ENCODE measurements at places on chromosomes 2 and 18.

- no peak for DNase-seq
Observed at GRCh38 chr18:34345738-34346137, 121.0 kb upstream of the NOL4 start.

GRCh38 chr2:31066551-31066950, 71.7 kb downstream of the GALNT14 start:
- no peak for DNase-seq

- no peak for DNase-seq
Observed at GRCh38 chr18:11425211-11425610, 184.2 kb upstream of the SLC35G4 start.

DNA sequence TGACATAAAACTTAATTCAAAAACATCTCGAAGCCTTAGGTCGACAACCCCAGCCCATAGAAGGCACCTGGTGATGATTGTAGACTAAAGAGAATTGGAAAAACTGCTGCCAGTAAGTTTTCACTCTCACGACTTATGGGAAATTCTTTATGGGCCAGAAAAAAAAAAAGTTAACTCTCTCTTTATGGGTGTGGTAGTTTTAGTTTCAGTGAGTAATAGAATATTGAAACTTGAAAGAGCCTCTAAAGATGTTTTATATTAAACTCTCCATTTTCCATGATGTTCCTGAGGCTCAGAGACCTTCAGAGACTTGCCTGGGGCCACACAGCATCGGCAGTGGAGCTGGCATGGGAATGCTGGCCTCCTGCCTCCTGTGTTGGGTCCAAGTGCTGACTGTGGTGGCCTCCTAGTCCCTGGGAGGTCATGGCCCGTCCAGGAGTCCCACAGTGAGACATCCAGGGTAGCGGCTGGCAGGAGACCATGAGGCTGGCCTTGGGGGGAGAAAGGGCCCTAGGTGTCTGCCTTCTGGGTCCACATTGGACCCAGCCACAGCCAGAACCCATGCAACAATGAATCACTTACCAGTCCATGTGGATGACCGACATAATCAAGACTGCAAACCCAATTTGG, 158.9 kb downstream of the SEPTIN10 start:
- no peak for DNase-seq

- no peak for DNase-seq
Observed at GRCh38 chr2:9141091-9141667, 65.4 kb upstream of the ASAP2 start.

- DNase-seq: peak; percentile 35
Observed at GRCh38 chr2:207143215-207144172, 22.3 kb downstream of the KLF7 start.

DNA sequence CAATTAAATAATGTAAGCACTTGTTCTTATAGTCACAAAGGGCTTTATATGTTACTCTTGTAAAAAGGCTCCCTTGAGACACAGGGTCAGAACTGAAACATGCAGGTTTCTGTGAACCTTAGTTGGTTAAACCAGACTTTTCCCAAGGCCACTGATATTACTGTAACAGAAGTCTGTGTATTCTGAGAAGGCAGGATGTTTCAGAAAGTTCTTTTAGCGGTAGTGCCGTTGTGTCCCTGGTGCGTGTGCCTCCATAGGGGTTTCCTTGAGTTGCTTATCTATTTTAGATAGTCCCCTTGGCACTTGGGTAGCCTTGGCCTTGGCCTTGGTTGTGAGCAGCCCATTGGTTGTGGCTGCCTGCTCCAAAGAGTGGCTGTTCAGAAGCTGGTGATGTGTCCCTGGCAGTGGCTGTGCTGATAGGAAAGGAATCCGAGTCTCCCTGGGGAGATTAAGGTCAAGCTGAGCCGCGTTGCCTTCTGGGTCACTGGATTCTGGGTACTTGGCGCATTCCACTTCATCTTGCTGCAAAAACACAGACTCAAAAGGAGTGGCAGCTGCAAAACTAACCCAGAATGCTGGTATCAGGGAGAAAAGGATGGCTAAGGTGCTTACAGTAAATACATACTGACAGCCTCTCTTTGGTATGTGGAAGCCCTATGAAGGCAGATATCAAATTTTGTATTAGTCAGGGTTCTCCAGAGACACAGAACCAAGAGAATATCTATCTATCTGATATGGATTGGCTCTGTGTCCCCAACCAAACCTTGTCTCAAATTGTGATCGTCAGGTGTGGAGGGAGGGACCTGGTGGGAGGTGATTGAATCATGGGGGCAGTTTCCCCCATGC, 69.7 kb downstream of the FHOD3 start:
- DNase-seq: no peak

Measured in hypothalamus (tissue), 51 donors.